ENCODE measurements at places on chromosomes 2 and 18. TPM values are rescaled to one million over a fixed set of nuclear protein-coding genes. Genes with fewer than 3 reads are reported as not detected.

DNA sequence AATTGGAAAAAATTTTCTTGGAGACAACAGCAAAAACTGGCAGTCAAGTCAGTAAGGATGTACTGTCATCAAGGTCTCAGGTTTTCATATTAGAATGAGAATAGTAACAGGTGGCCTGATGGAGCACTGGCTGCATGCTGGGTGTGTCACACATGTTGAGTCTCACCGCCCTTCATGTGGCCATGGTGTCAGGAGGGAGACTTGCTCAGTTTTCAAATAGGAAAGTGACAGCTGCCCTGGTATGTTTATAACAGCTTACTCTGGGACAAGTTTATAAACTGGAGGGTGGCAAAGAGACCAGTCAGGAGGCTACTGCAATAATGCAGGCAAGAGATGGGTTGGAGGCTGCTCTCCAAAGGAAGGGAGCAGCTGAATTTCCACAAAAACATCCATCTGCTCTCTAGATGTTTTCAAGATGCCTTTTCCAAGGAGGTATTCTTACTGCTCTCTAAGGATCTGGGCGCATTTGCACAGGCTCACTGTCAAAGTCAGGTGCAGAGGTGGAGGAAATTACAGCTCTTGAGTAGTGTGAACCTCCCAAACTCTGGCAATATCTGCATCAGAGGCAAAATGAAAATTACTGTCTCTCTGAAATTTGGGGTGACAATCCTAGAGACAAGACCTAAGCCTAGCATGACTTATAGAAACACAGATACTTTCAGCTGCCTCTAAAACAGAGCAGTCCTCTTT lies 321.9 kb upstream of the RAB12 start:
- no peak for DNase-seq

DNA sequence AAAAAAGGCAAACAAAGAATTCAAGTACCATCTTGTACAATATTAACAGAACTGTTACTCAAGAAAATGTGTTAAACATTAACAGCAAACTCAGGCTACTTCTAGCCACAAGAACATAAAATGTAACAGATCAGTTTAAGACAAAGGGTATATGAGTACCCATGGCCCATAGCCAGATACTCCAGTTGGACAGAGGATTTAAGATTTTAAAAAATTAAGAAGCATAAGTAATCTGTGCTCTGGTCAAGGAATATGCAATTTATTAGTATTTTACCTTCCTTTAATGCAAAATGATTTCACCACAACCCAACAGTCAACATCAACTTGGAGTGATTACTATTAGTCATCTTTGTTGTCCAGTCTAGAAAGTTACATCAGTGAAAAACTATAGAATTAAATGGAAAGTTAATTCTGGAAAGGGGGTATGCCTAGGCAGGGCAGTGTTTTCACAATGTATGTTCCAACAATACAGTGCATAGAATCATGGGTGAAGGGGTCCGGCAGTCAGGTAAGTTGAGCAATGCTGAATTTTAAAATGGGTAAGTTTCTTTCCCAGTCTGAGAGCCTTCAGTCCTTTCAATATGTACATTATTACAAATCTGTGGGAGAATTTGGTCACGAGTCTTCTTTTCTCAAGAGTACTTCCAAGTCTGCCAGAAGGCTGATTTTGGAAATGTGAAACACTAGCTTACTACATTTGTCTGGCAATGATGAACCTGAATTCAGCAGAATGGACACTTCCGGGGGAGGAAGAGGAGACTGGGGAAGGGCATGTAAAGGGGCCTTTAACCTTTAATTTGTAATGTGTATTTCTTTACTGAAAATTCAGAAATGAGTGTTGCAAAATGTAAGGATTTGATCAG lies 34.5 kb downstream of the SFT2D3 start:
- DNase-seq, result no peak

- DNase-seq, result peak; percentile 17
Observed at GRCh38 chr2:226600802-226601201, 198.8 kb downstream of the IRS1 start.

- no peak for DNase-seq
Observed at GRCh38 chr2:186410802-186411201, 75.3 kb upstream of the ZC3H15 start.

DNA sequence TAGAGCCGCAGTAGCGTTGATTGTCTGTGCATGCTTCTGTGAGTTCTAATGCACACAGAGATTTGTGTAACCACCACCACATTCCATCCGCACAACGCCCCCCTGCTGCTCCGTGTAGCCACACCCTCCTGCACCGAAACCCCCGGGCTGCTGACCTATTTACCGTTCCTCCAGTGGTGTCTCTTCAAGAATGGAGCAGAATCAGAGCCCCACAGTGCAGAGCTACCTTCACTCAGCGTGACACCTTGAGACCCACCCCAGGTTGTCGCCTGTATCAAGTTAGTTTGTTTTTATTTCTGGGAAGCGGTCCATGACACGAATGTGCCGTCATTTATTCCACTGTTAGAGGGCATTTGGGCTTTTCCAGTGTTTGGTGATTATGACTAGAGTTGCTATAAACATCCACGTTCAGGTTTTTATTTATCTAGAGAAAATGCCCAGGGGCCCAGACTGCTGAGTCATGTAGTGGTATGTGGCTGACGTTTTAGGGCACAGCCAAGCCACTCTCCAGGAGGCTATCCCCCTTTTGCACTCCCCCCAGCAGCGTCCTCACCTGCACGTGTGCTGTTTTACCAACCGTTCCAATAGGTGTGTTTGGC lies 266.8 kb downstream of the NDUFA10 start:
- DNase-seq, result no peak

- DNase-seq, result no peak
Observed at GRCh38 chr2:210971431-210971830, 415.0 kb downstream of the CPS1 start.

- DNase-seq, result no peak
Observed at GRCh38 chr2:217393585-217394032, 533.7 kb upstream of the TNP1 start.

DNA sequence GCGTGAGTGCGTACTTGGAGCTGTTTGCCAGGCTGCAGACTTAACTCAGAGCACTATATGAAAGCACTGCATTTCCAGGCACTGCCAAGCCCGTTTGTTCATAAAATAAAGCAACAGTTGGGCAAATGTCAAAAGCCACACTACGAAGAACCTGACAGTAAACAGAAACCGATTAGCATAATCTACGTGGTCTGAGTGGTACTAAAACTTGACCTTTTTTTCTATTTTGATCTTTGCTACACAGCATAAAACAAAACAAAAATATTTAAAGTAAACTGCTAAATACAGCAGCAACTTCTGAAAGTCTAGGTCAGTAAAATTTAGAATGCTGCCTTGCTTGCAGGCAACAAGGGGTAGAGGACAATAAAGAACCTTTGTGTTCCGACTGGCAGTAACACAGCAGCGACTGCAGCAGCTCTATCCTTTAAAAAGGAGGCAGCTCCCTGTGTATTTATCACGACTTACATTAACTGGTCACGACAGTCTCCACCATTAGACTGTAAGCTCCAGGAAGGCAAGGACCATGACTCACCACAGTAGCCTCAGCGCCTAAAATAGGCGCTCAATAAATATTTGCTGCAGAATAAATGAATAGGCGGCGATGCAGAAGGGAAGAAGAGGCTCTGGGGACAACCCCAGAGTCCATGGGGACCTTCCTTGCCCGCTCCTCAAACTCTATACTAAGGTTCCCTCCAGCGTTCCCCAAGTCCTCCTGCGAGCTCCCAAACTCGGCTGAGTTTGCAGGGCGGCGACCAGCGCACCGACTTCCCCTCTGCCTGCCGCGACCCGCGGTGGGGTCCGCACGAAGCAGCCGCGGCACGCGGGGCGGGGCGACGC lies 902 bp downstream of the SS18 start:
- DNase-seq, result no peak

Gene CYP1B1
- 3.4 TPM for total RNA-seq

Gene TFPI
- total RNA-seq, result 0.59 TPM

Gene POTEJ
- total RNA-seq, result not detected

Gene KIF5C
- 673 TPM for total RNA-seq

Gene CAPN10
- total RNA-seq, result 67.1 TPM

Data from glutamatergic neuron (in vitro differentiated cells).